SJSA1 (cell line): ENCODE measurements at places on chromosomes 2 and 18.

- DNase-seq, result no peak
Measured at GRCh38 chr18:21117409-21118131, 6.0 kb upstream of the ROCK1 start.

- DNase-seq, result no peak
Measured at GRCh38 chr18:36446059-36446458, 148.5 kb downstream of the FHOD3 start.

DNA sequence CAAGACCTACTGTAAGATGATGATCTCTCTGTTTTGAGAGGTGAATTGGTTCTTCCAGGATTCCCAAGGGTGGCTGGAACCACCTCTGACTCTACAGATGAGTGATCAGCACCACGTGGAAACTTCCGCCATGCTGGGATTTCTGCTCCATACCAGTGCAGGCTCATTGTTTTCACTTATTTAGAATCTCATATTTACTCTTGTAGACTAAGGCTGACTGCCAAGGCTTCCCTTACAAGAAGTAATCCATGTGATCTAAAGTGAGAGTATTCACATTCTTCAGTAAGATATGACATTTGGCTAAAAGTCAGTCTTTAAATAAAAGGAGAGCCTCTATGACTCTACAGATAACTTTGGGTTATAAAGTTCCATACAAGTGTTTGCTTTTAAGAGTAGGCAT lies 322.9 kb upstream of the RAB12 start:
- DNase-seq, result no peak

DNA sequence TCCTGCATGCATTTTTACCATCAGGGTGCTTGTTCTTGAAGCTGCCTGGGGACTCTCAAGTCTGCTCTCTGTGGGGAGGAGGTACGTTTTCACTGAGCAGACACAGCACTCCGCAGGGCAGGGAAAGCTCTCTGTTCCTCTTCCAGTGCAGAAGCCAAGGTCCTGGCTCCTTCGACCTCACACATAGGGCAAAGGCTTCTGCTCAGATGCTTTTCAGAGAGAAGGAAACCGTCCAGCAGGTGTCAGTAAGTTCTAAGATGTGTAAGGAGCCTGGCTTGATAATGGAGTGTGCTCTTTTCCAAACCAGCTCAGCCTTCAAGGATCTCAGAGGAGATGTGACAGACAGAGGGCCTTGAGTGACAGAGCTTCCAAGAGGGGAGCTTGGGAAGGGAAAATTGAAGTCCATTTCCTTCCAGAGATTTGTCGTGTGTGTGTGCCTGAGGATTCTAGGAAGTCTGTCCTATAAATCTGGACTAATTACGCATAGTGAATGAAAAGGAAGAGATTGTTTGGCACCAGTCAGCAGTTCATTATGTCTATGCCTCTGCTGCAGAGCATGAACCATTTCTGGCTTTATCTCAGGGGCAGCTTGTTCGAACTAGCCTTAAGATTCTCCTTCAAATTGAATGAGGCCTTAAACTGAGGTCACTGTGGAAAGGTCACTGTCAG lies 67.3 kb upstream of the UPP2 start:
- peak; percentile 47 for DNase-seq

GRCh38 chr18:66792466-66792865 lies 188.6 kb upstream of the CDH19 start:
- DNase-seq, result no peak

- no peak for DNase-seq
Measured at GRCh38 chr2:74249406-74250122, 51.1 kb downstream of the MTHFD2 start.

DNA sequence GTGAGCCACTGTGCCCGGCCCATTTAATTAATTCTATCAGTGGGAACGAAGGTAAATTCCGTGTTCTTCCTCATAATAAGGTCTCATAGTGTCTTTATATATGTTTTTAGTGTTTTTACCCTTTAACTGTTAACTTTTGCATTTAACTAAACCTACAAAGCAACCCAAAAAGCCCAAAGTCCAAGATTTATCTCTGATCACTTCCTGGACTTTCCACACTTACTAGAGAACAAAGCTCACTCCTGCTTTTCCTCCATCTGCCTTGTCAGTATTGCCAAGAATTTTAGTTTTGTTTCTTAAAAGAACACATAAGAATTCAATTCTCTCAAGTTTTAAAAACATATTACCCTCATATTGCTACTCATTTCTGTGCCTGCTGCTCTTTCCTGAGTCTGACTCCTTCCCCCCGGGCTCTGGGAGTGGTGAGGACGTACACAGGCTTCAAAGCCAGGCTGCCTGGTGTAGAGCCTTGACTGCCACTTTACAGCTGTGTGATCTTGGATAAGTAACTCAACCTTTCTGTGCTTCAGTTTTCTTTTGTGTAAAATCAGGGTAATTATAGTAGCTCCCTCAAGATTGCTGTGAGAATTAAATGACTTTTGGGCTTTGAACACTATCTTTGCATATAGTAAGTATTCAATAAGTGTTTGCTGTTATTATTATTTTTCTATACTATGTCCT lies 24.9 kb upstream of the GPR155 start:
- no peak for DNase-seq

- no peak for DNase-seq
Measured at GRCh38 chr18:48680339-48681250, 141.8 kb downstream of the CTIF start.

GRCh38 chr2:34447097-34447496 lies 848.0 kb upstream of the FAM98A start:
- no peak for DNase-seq

- no peak for DNase-seq
Measured at GRCh38 chr2:10824191-10824590, 11.6 kb upstream of the PDIA6 start.

GRCh38 chr2:85811180-85812093 lies 57.6 kb downstream of the ATOH8 start:
- DNase-seq, result peak; percentile 84

- no peak for DNase-seq
Measured at GRCh38 chr2:232959139-232959538, 53.9 kb downstream of the NGEF start.

DNA sequence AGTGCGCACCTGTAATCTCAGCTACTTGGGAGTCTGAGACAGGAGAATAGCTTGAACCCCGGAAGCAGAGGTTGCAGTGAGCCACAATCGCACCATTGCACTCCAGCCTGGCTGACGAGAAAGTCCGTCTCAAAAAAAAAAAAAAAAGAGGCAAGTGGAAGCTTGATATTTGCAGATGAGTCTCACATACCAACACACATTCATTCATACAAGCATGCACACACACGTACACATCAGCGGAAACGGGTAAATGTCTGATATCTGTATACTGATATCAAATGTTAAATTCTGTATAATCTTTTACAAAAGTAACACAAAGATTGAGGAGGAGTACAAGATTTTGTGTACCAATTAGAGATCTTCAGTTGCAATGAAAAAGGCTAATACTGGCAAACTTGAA lies 47.8 kb upstream of the SPOPL start:
- DNase-seq, result no peak

DNA sequence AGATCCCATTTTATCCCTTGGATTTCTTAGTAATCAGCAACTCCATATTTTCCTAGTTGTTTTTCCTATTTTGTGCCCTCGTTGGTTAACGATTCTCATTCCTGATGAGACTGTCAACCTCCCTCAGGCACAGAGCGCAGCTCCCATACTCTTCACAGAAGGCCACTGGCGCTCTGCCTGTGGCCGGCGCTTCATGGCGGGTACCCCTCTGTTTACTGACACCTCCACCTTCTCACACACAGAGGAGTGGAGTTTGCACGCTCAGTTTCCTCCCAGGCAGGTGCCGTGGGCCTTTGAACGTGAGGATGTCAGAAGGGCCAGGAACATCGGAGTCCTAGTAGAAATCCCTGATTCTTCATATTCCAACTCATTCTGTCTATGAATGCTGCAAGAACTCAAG lies 139.0 kb downstream of the MBP start:
- no peak for DNase-seq

DNA sequence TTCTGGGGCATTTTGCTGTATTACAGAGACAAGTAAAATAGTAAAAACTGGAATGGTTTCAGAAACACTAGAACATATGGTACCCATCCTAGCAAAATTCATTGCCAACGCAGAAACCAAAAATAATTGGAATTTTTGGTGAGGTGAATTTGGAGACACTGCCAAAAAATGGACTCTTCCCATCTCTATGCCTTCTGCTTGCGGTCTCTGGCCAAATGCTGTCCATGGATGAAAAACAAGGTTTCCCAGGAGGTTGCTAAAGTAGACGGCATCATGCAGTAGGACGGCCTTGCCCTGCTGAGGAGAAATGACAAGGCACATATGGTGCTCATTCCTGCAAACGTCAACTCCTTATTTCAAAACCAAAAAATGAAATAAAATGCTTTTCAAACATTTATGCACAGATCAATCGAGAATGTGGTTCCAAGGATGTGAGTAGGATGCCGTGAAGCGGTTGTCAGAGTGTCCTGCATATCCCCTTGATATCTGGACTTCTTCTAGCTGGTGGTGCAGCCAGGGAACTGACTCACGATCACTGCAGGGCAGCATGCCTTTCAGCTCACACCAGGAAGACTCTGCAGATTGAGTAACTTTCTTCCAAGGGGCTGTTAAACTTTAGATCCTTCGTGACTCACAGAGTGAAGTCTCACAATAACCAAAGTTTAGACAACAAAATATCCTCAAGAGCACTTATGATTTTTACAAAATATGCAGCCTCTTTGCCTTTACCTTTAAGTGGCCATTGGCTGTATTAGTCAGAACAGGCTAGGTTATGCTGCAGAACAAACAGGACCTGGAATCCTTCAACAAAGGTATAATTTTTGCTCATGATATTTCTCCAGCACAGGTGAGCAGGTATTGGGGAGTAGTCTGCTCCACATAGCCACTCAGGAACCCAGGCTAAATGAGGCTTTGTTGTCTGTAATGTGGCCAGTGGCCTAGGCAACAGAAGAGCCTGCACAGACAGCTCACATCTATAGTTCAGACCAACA lies 149.4 kb upstream of the NDUFV2 start:
- DNase-seq, result no peak

- no peak for DNase-seq
Measured at GRCh38 chr2:192161656-192162290, 33.0 kb downstream of the TMEFF2 start.

- DNase-seq, result no peak
Measured at GRCh38 chr2:28898048-28898447, 3.6 kb downstream of the WDR43 start.

DNA sequence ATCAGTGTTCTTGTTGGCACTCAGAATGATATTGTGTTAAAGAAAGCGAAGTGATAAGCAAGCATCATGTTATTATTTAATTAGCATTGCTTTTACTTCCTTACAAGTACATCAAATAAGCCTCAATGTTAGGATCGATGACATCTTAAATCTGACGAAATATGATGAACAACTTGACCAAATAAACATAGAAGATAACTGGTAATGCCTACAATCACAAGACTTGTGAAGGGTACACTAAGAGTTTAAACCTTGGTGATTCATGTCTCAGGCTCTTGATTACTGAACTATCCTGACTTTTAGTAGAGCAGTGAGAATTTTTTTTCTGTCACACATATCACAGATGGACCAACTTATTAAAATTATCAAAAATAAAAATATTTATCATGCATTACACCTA lies 500.8 kb upstream of the ZEB2 start:
- no peak for DNase-seq

GRCh38 chr2:171287611-171288010 lies 126.9 kb upstream of the TLK1 start:
- DNase-seq, result no peak

DNA sequence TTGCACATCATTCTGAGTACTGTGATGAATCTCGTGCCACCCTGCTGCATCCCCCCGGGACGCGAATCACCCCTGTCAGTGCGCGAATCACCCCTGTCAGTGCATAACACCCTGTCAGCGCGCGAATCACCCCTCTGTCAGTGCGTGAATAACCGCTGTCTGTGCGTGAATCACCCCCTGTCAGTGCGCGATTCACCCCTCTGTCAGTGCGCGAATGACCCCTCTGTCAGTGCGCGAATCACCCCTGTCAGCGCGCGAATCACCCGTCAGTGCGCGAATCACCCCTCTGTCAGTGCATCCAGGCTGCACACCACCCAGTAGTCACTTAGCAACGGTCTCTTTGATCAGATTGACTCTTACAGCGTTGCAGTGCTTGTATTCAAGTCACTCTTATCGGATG lies 134.4 kb upstream of the TPO start:
- DNase-seq, result no peak

- no peak for DNase-seq
Measured at GRCh38 chr2:232522623-232523401, 2.6 kb downstream of the PRSS56 start.

GRCh38 chr2:117957616-117958015 lies 56.3 kb downstream of the CCDC93 start:
- DNase-seq, result no peak

GRCh38 chr2:110820128-110820527 lies 87.8 kb downstream of the ACOXL start:
- DNase-seq, result no peak

DNA sequence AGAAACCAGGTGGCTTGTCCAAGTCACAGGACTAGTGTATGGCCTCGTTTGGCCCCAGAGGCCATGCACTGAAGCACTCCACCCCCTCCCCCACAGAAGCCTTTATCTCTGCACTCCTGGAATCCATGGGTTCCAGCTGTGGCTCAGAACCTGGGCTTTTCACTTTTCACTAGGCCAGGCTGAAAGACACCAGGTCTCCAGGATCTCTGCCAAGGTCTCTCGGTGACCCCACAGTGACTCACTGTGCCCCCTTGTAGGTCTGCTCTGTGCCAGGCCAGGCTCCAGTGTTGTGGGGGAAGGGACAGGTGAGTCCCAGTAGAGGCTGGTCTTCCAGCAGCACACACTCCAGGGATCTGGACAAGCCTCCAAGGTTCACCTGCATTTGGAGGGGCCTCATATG lies 31.0 kb upstream of the GLI2 start:
- DNase-seq, result no peak

- DNase-seq, result peak; percentile 27
Measured at GRCh38 chr2:2590141-2590540, 259.1 kb upstream of the MYT1L start.

DNA sequence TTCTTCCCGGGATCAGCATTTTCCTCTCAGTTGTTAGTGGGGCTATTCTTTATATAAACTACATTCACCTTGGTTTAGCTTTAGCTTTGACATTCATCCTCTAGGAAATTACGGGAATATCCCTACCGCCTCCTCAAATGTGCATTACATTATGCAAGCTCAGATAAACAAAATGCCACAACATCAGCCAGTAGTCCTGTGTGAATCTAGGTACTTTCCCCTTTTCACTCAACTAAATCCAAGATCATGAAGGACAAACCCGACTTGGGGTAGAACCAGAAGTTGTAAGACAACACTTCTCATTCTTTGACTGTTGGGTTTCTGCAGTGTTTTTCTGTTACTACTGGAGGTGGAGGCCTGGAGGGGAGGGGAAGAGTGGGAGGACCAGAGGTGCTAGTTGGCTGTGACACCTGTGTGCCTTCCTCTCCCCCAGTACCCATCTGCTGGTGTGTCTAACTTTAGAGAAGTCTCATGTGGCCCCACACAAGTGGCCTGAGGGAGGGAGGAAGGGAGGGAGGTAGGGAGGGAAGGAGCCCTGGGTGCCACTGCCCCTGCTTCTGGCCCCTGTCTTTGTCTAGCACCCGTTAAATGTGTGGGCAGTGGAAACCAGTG lies 84.8 kb upstream of the BCL2L11 start:
- DNase-seq, result no peak
